BJ (cell line): ENCODE measurements at places on chromosomes 16 and 17.

DNA sequence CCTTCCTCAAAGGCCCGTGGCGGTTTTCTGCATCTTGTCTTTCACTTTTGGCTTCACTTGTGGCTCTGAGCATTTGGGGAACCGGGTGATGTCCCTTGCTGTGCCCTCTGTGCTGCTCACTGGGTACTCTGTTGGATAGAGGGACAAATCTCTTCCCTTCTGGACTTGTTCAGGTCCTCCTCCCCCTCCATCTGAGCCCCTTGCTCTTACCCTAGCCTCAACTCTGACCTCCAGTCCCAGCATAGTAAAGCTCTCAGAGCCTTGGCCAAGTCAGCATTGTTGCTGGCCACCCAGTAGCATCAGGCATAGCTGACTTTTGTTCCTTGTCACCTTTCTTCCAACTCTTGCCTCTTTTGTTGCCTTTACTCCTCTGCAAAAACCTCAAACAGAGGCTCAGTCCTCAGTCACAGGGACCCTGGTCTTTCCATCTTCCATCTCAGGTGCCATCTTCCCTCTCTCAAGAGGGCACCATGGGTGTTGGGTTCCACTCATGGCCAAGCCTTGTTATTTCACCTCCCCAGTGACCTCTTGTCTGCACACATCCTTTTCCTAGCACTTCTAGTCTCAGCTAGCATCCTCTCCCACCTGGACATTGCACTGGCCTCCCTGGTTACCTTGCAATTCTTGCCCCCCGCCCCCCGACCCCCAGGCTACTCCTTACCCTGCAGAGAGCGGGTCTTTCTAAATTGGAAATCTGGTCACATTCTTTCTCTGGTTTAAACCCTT lies 393 bp upstream of the PSMB10 start:
- DNase-seq: no peak

DNA sequence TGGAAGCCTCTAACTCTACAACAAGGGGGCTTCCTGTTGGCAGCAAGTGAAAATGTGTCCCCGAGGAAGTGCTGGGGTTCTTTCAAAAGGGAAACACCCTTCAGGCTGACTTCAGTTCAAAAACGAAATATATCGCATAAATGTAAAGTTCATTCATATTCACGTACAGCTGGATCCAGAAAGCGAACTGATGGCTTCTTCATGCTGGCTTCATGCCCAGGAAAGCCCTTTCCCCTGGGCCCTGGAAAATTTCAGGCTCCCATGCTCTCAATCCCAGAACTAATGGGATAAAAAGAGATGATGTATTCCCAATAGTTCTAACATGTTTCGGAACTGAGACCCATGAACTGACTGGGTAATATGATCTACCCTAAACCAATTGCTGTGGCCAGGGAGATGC lies 104.7 kb upstream of the CDH13 start:
- no peak for DNase-seq

DNA sequence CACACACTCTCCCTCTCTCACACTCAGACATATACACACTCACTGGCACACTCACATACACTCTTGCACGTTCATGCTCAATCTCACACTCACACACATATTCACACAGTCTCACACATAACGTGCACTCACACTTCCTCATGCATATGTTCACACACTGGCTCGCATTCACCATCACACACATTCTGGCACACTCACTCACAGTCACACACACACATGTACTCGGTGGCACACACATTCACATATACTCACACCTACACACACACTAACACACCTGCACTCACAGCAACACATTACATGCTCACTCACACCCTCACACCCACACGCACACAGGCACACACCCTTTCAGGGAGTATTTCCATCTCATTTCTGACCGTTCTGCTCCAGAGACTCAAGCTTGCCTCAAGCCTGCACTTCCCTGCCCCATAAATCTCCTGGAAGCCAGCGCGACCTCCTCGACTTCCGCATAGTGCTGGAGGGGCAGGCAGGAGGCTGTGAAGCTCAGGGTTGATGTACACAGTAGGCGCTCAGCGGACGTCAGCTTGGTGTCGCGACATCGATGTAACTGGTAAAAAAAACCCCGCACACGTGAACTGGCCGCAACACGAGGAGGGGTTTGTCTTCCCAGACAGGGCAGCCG lies 66.7 kb upstream of the FOXF1 start:
- DNase-seq: no peak

DNA sequence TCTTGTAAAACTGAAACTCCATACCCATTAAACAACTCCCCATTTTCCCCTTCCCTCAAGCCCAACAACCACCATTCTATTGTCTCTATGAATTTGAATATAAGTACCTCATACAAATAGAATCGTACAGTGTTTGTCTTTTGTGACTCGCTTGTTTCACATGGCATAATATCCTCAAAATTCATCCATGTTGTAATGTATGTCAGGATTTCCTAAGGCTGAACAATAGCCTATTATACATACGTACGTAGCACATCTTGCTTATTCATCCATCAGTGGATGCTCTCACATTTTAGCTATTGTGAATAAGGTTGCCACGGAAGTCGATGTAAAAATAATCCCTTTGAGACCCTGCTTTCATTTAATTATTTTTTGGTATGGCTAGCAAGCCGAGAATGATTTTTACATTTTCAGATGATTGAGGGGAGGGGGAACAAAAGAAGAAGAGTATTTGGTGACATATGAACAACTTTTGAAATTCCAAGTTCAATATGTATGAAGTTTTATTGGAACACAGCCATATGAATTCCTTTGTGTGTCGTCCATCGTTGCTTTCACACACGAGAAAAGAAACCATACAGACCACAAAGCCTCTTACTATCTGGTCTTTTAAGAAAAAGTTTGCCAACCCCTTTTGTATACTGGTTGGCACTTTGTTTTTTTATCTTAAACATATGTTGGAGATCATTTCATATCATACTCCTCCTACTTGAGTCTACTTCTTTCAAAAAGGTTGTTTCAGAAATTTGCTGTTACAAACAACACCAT lies 371.2 kb downstream of the NPIPA8 start:
- no peak for DNase-seq

DNA sequence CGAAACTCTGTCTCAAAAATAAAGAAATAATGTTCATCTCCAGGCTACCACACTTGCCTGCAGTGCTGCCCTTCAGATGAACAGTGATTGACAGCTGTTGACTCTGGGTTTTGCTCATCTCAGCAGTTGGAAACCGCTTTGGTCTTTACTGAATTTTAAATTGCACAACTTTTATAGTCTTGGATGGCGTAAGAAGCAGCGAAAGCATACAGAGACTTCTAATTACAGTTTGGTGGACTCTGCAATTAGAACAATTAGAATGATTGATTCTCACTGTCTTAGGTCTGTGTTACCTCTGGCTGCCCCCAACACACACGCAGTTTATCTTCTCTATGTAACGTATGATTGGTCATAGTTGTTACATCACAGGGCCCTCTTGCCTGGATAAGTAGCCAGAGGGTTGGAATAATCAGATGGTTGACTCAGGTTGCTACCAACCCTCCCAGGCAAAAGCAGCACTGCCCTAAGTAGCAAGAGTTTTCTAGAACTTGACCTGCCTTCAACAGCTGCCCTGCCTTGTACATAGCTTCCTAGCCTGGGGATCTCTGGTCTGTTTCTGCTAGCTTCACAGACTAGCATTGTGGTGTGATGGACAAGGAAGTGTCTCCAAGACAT lies 1.9 kb upstream of the NAT9 start:
- DNase-seq: no peak

DNA sequence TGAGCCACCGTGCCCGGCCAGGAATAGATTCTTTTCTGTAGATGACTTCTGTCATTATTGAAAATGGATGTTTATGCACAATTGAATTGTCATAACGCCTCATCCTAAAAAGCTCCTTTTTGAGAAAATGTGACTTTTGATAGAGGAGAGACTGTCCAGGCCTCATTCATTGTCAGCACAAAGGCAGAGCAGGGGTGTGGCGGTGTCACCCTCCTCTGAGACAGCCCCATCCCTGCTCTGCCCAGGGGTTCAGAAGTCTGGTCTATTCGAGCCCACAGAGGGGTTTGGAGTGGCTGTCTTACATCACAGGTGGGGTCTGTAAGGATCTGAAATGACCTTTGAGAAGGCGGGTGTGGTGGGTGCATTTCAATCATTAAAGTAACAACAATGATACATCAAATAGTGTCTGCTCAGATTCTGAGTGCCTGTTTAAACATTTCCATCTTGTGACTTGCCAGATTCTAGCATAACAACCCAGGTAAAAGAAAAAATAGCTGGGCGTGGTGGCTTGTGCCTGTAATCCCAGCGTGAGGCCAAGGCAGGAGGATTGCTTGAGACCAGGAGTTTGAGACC lies 161.0 kb downstream of the SEC14L1 start:
- no peak for DNase-seq

- DNase-seq: no peak
These were observed 141.9 kb upstream of the SDK2 start for GRCh38 chr17:73785958-73786743.

DNA sequence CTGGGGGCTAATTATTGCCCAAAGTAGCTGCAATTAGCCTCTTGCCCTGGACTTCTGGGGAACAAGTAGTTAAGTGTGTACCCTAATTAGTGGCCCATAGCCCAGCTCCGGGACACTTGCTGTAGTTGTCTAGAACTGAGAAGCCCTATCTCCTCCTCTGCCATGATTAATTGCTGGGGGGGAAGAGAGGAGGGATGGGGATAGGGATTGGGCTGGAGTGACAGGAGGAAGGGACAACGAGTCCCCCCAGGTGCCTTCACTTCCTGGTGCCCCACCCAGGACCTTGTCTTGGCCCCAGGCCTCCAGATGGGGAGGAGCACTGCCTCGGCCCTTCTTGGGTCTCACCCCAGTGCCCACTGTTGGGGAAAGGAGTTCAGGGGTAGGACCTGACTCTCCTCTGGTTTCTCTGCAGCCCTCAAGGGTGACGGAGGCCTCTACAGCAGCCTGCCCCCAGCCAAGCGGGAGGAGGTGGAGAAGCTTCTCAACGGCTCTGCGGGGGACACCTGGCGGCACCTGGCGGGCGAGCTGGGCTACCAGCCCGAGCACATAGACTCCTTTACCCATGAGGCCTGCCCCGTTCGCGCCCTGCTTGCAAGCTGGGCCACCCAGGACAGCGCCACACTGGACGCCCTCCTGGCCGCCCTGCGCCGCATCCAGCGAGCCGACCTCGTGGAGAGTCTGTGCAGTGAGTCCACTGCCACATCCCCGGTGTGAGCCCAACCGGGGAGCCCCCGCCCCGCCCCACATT lies 17.4 kb downstream of the NGFR start:
- no peak for DNase-seq

DNA sequence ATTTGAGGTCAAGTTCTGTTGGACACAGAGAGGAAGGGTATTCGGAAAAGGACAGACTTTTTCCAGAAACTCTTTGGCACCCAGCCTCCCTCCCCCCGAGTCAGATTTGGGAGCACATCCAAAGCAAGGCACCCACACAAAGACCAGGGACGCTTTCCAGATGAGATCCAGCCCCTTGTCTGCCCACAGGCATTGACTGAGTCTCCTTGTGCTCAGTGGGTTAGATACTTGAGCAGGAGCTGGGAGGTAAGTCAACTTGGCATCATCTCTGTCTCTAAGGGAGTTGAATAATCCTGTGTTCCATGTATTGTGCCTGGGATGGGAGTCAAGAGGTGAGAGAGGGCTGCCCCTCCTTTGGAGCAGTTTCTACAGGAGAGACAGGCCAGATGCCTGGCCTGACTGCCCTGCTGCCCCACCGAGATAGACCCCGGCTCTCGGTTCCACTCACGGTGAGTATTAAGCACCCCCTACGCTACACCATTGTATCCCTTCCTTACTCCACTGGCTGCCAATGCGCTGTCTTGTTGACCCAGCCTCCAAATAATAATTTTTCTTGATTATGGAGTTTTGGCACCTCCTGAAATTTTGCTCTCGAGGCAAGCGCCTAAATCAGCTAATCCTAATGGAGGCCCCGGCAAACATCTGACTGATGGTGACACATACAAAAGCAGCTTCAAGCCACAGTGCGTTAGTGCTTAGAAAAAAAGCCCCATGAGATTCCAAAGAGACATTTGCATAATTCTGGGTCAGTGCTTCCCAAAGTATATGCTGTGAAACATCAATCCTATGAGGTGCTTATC lies 29.6 kb upstream of the MAP3K14 start:
- no peak for DNase-seq

DNA sequence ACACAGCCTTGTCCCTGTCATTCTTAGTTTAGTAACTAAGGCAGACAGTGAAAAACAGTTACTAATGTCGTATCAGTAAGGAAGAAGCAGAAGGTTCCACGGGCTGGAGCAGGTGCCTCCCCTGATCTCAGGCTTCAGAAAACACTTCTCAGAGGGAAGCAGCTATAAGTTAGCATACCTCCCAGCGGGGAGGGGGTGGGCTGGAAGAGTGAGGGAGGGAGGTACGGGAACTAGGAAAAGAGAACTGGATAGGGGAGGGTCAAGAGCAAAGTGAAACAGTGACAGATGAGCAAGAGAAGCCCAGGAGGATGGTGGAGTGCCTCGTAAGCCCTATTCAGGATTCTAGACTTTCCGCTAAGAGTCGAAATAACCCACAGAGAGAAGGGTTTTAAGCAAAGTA lies 186.3 kb upstream of the XYLT1 start:
- DNase-seq: no peak

- no peak for DNase-seq
These were observed 64.9 kb upstream of the LGALS9 start for GRCh38 chr17:27565874-27566670.

- no peak for DNase-seq
These were observed 10.1 kb upstream of the ZFPM1 start for GRCh38 chr16:88442727-88443576.

DNA sequence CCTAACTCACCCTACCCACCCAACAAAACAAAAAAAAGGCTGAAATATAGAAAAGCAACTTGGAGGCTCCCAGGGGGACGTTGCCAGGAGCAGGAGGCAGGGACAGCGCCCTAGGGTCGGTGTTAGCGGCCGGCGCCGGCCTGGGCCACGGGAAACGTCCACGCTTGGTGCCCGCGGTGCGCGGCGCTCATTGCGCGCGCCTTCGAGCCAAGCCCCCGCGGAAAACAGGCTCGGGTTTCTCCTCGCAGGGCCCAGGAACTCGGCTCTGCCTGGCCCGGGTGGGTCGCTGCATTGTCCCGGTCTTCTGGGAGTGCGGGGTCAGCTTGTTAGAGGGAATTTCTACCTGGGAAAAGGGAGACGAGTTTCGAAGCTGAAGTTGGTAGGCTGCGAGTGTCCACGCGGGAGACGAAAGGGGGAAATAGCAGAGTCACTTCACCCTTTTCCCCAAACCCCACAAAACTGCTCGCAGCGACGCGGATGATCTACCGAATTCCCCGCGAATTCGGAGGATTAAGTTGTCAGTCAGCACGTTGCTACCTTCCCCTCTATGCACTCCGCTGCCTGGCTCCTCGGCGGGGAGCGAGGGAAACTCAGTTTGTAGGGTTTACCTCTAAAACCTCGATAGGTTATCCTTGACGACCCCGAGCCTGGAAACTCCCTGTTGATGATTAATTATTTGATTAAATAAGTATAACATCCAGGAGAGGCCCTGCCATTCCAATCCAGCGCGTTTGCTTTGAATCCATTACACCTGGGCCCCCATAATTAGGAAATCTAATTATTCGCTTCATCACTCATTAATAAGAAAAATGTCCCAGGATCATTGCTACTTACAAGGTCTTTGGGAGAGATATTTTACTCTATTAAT lies 751 bp upstream of the FOXC2 start:
- no peak for DNase-seq
